ENCODE measurements at places on chromosomes 7 and 10.

DNA sequence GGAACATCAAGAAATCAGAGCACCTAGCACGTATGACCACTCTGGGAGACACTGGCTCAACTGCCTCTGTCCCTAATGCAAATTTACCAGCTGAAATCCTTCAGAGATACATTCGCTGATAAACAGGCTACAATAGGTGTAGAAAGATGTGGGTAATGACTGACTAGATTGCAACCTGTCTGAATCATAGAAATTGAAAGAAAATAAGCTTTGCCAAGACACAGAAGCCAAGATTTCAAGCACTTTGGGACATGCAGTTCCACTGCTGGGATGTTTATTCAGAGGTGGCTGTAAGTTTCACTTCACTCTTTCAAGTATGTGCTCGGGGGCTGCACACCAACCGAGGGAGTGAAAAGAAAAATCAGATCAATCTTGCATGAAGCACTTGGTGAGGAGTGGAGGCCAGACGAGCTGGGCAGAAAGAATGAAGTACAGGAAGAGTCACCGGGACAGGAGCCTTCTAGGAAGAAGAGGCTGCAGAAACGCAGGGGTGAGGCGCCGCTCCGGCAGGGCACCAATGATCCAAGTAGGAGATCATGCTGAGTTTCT lies 276.7 kb downstream of the PARD3 start:
- no peak for DNase-seq

DNA sequence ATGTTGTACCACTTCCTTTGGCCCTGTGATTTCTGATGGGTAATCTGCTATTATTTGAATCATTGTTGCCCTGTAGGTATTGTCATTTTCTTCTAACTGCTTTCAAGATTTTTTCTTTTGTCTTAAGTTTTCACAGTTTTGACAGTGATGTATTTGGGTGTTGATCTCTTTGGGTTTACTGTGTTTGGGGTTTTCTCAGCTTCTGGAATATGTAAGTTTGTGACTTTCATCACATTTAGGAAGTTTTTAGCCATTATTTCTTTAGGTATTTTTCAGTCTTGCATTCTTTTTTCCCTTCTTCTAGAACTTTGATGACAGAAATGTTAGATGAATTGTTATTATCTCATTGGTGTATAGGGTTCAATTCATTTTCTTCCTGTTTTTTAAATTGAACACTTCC lies 23.1 kb upstream of the PON2 start:
- DNase-seq, result no peak

- DNase-seq, result no peak
Observed at GRCh38 chr10:87068281-87068680, 26.4 kb downstream of the GLUD1 start.

GRCh38 chr7:84009782-84010181 lies 184.8 kb downstream of the SEMA3A start:
- no peak for DNase-seq

- no peak for DNase-seq
Observed at GRCh38 chr7:69635555-69636185, 37.4 kb downstream of the AUTS2 start.

GRCh38 chr7:98192781-98193457 lies 18.3 kb upstream of the BHLHA15 start:
- no peak for DNase-seq

- no peak for DNase-seq
Observed at GRCh38 chr7:151434549-151434948, 5.4 kb downstream of the CRYGN start.

GRCh38 chr10:107169516-107169915 lies 5.0 kb upstream of the SORCS1 start:
- no peak for DNase-seq

- DNase-seq, result no peak
Observed at GRCh38 chr7:33157311-33157710, 27.9 kb downstream of the BBS9 start.

GRCh38 chr10:82091413-82091812 lies 216.4 kb downstream of the NRG3 start:
- DNase-seq, result no peak

- DNase-seq, result no peak
Observed at GRCh38 chr10:23099816-23100215, 4.4 kb downstream of the MSRB2 start.

- no peak for DNase-seq
Observed at GRCh38 chr7:73893342-73894101, 32.6 kb downstream of the TMEM270 start.
